CD4-positive, alpha-beta memory T cell (primary cell): ENCODE measurements at places on chromosomes 5 and 9. TPM values are rescaled to one million over a fixed set of nuclear protein-coding genes. Genes with fewer than 3 reads are reported as not detected.
A peak's percentile ranks its signal among the peaks of the same experiment; 100 is the strongest.

GRCh38 chr9:7932767-7933166, 133.2 kb upstream of the DMAC1 start:
- no peak overlapping the region for H3K27ac ChIP-seq
- H3K27me3 ChIP-seq: no peaks in the 10 kb centered on the region
- H3K4me3 ChIP-seq: no peak overlapping the region
- H3K4me1 ChIP-seq: peaks cover 28% of the 10 kb centered on the region
- no peak for DNase-seq

- no peaks in the 10 kb centered on the region for H3K36me3 ChIP-seq
- DNase-seq: no peak
- no peaks in the 10 kb centered on the region for H3K4me1 ChIP-seq
Observed at GRCh38 chr5:166117072-166118066, 2174.1 kb upstream of the WWC1 start.

DNA sequence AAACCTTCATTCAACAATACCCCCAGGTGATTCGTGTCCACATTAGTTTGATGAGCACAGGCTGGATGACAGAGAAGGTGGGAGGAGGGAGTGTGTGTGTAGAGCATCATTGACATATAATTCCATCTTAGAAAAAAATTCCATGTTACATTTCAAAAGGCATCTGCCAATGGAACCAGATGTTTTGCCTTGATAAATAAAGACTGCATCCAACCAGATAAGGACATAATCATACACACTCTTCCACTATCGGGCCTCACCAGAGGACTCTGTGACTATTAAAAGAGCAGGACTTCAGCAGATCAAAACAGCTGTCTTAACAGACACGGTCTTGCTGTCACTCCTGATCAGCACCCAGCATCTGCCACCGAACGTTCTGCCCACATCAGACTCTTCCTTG, 96.4 kb upstream of the SPIN1 start:
- DNase-seq: no peak
- no peak overlapping the region for H3K4me3 ChIP-seq
- H3K27me3 ChIP-seq: no peaks in the 10 kb centered on the region

DNA sequence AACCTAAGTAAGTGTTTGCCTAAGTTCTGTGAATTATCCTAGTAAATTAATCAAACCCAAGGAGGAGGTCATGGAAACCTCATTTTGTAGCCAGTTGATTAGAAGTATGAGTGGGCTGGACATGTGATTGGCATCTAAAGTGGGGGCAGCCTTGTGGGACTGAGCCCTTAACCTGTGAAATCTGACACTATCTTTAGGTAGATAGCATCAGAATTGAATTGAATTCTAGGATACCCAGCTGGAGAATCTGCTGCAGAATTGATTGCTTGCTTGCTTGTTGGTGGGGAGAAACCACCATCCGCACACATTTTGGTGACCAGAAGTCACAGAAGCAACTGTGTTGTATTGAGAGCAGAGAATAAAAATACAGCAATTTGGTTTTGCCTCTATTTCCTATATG, 97.0 kb downstream of the FBXL7 start:
- no peaks in the 10 kb centered on the region for H3K4me1 ChIP-seq
- H3K27ac ChIP-seq: no peak overlapping the region
- no peaks in the 10 kb centered on the region for H3K27me3 ChIP-seq
- no peak overlapping the region for H3K4me3 ChIP-seq

- H3K27ac ChIP-seq: no peak overlapping the region
- H3K36me3 ChIP-seq: no peaks in the 10 kb centered on the region
- no peak overlapping the region for H3K4me3 ChIP-seq
- H3K27me3 ChIP-seq: no peaks in the 10 kb centered on the region
Observed at GRCh38 chr5:74192606-74193299, 447.8 kb downstream of the ENC1 start.

DNA sequence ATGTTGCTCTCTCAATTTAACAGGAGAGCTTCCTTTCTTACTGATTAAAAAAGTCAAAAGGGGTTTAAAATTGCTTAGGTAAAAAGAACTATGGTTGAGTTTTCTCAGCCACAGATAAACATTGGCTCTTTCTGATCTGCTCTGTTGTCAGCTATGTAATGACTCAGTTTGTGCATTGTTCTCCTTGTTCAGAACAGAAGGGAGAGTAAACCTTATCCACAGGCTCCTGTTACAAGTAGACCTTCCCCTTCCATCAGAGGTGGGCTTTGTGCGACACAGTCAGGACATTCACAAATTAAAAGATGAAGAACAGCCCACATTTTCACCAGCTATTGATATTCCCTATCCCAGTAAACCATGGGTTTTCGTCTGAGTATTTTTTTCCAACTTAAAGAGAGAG, 236.3 kb upstream of the SEMA6A start:
- H3K4me3 ChIP-seq: no peak overlapping the region
- no peak for DNase-seq
- no peak overlapping the region for H3K27ac ChIP-seq
- no peaks in the 10 kb centered on the region for H3K4me1 ChIP-seq
- no peaks in the 10 kb centered on the region for H3K36me3 ChIP-seq
- H3K27me3 ChIP-seq: no peaks in the 10 kb centered on the region

GRCh38 chr9:112945620-112946208, 55.0 kb upstream of the SLC46A2 start:
- no peak overlapping the region for H3K4me3 ChIP-seq
- no peak overlapping the region for H3K27ac ChIP-seq
- DNase-seq: no peak
- H3K36me3 ChIP-seq: no peaks in the 10 kb centered on the region

DNA sequence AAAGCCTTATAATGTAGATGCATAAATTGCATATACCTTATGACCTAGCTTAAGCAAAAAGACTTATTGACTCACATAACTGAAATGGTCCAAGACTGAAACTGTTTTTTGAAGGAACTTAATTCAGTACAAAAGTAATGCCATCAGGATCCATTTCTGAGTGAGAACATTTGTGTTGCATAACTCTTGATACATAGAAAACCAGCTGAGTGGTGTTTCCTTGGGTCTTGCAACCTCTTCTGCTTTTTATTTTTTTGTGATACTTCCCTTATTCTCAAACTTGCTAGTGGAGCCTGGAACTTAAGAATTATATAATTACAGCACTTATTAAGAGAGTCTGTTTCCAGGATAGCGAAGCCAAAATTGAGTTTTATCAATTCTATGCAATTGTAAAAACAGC, 272.0 kb downstream of the MAN2A1 start:
- no peaks in the 10 kb centered on the region for H3K27me3 ChIP-seq
- H3K4me1 ChIP-seq: peaks cover 5% of the 10 kb centered on the region
- DNase-seq: no peak
- no peaks in the 10 kb centered on the region for H3K36me3 ChIP-seq
- H3K27ac ChIP-seq: no peak overlapping the region

DNA sequence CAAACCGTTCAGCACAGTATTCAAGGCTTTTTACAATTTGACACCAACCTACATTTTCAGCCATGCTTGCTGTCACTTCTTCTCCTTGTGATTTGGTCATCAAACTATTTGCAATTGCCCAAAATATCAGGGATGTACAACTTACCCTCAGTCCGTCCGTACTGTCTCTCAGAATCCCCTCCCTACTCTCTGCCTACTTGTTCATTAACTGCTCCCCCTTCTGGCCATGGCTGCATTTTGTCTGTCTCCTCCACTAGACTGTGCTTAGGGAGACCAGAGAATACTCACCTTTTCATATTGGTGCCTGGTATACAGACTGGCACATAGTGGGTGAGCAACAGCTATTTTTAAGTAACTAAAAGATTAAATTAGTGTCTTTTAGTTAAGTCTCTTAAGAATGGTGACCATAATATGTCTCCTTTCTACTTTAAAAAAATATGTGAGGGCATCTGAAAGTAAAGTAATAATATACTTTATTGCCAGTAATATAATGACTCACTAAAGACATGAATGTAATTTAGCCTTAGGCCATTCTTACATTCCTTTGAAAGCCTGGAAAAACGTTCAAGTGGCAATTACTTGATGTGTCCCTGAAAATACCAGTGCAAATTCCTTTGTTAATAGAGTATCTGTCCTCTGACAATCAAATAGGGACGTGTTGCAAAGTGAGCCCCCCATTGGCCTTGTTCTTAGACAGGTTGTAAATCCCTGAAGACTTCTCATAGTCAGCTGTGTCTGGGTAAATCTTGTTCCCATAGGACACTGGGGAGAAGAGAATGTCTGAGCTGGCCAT, 27.8 kb downstream of the PRLR start:
- no peaks in the 10 kb centered on the region for H3K36me3 ChIP-seq
- no peak overlapping the region for H3K4me3 ChIP-seq
- no peaks in the 10 kb centered on the region for H3K4me1 ChIP-seq
- peak; percentile 12 for DNase-seq
- no peaks in the 10 kb centered on the region for H3K27me3 ChIP-seq
- H3K27ac ChIP-seq: no peak overlapping the region

- no peaks in the 10 kb centered on the region for H3K4me1 ChIP-seq
- H3K27ac ChIP-seq: no peak overlapping the region
- DNase-seq: no peak
- no peaks in the 10 kb centered on the region for H3K36me3 ChIP-seq
- no peak overlapping the region for H3K4me3 ChIP-seq
Observed at GRCh38 chr9:97774673-97775072, 77.5 kb upstream of the XPA start.

GRCh38 chr5:72288924-72289323, 31.1 kb downstream of the MRPS27 start:
- DNase-seq: no peak
- H3K4me1 ChIP-seq: no peaks in the 10 kb centered on the region
- H3K27me3 ChIP-seq: no peaks in the 10 kb centered on the region
- H3K36me3 ChIP-seq: peaks cover 8% of the 10 kb centered on the region

DNA sequence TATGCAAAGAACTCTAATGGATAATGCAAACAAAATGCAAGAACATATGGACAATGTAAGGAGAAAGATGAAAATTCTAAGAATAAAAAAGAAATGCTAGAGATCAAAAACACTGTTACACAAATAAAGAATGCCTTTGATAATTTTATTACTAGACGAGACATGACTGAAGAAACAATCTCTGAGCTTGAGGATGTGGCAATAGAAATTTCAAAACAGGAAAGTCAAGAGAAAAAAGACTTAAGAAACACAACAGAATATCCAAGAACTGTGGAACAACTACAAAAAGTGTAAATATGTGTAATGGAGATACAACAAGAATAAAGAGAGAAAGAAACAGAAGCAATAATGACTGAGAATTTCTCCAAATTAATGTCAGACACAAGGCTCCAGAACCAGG, 140.5 kb upstream of the ACOT12 start:
- DNase-seq: no peak
- no peak overlapping the region for H3K27ac ChIP-seq
- peaks cover 33% of the 10 kb centered on the region for H3K4me1 ChIP-seq
- H3K27me3 ChIP-seq: no peaks in the 10 kb centered on the region

DNA sequence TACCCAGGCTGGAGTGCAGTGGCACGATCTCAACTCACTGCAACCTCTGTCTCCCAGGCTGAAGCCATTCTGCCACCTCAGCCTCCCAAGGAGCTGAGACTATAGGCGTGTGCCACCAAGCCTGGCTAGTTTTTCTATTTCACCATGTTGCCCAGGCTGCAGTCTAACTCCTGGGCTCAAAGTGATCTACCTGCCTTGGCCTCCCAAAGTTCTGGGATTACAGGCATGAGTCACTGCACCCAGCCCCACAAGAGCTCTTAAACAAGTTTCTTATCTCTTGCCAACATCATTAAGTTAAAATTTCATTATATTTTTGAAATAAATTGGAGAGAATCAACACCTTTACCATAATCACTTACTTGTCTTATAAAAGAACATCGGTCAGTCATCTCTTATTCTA, 280.3 kb downstream of the ARHGEF28 start:
- no peak overlapping the region for H3K27ac ChIP-seq
- H3K4me3 ChIP-seq: no peak overlapping the region
- H3K4me1 ChIP-seq: no peaks in the 10 kb centered on the region
- no peaks in the 10 kb centered on the region for H3K27me3 ChIP-seq
- H3K36me3 ChIP-seq: no peaks in the 10 kb centered on the region

GRCh38 chr5:170619869-170620268, 116.0 kb downstream of the KCNIP1 start:
- no peak for DNase-seq
- no peak overlapping the region for H3K4me3 ChIP-seq
- H3K27me3 ChIP-seq: no peaks in the 10 kb centered on the region
- H3K36me3 ChIP-seq: no peaks in the 10 kb centered on the region
- H3K27ac ChIP-seq: no peak overlapping the region
- H3K4me1 ChIP-seq: no peaks in the 10 kb centered on the region

- no peaks in the 10 kb centered on the region for H3K27me3 ChIP-seq
- no peak for DNase-seq
- H3K4me1 ChIP-seq: peaks cover 69% of the 10 kb centered on the region
- peak overlapping the region; percentile 78 for H3K27ac ChIP-seq
Observed at GRCh38 chr9:127977884-127978647, 2.7 kb downstream of the EEIG1 start.

GRCh38 chr5:36152324-36153297, 700 bp downstream of the SKP2 start:
- H3K4me1 ChIP-seq: peaks cover 55% of the 10 kb centered on the region
- H3K4me3 ChIP-seq: peak overlapping the region; percentile 77
- DNase-seq: no peak
- peaks cover 5% of the 10 kb centered on the region for H3K36me3 ChIP-seq

GRCh38 chr5:92852219-92852618, 728.8 kb downstream of the NR2F1-AS1 start:
- no peaks in the 10 kb centered on the region for H3K36me3 ChIP-seq
- no peak for DNase-seq
- H3K4me1 ChIP-seq: no peaks in the 10 kb centered on the region
- no peaks in the 10 kb centered on the region for H3K27me3 ChIP-seq
- H3K4me3 ChIP-seq: no peak overlapping the region

- peaks cover 38% of the 10 kb centered on the region for H3K4me1 ChIP-seq
- peaks cover 57% of the 10 kb centered on the region for H3K36me3 ChIP-seq
- no peaks in the 10 kb centered on the region for H3K27me3 ChIP-seq
- DNase-seq: no peak
- no peak overlapping the region for H3K4me3 ChIP-seq
Observed at GRCh38 chr9:131641618-131642495, 96.5 kb downstream of the PRRT1B start.

- H3K4me1 ChIP-seq: no peaks in the 10 kb centered on the region
- no peak for DNase-seq
- H3K27ac ChIP-seq: no peak overlapping the region
- H3K36me3 ChIP-seq: no peaks in the 10 kb centered on the region
Observed at GRCh38 chr5:4244306-4244705, 648.7 kb downstream of the IRX1 start.

DNA sequence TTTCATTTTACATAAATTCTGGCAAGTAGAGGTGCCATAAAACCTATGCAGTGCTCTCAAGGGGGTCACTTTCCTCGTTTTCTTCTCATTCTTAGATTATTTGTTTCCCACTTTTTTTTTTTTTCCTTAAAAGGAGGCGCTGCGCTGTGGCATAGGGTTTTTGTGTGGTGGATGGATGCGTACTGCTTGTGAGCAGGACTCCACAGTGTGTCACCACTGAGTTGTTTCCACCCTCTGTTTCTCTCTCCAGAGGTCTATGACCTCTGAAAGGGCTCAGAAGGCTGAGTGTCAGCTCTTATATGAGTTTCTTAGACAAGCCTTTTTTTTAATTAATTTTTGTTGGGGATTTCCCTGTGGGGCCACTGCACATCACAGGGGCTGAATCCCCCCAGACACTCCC, 13.6 kb upstream of the CLTB start:
- no peak overlapping the region for H3K4me3 ChIP-seq
- no peaks in the 10 kb centered on the region for H3K27me3 ChIP-seq
- H3K27ac ChIP-seq: no peak overlapping the region

Gene RETREG1
- polyA plus RNA-seq: 79.5 TPM

Gene STC2
- not detected for polyA plus RNA-seq

Gene SLC6A19
- polyA plus RNA-seq: not detected

Gene ERCC6L2
- 20.2 TPM for polyA plus RNA-seq

Gene CCL27
- polyA plus RNA-seq: not detected

Gene GPR150
- 6.1 TPM for polyA plus RNA-seq

Gene NME5
- not detected for polyA plus RNA-seq

Gene SLC6A3
- polyA plus RNA-seq: not detected

Gene TTC23L
- not detected for polyA plus RNA-seq

Gene MIGA2
- polyA plus RNA-seq: 11.6 TPM

Gene PCDHAC1
- polyA plus RNA-seq: not detected
